ENCODE measurements at places on chromosomes 3 and 15.

GRCh38 chr15:74460298-74460697, 662 bp downstream of the UBL7 start:
- DNase-seq = no peak

- no peak for DNase-seq
Observed at GRCh38 chr3:122924056-122924455, 103.5 kb downstream of the SEMA5B start.

DNA sequence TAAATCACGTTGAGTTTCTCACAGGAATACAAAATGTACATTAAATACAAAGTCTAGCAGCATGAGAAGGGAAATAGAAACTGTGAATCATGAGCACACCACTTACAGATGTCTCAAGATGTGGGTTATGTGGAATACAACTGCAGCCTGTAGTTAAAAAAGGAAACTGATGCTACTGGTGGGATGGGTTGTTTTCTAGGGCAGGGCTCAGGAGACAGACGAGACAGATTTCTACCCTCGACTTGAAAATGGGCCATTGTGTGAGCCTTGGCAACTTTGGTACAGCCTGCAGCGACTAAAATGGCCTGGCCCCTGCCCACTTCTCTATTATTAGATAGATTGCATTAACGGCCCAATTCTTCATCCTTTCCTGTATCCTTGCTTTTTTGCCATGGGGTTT, 293.1 kb downstream of the SUCLG2 start:
- no peak for DNase-seq

GRCh38 chr3:183359036-183359435, 69.4 kb downstream of the MCF2L2 start:
- no peak for DNase-seq

DNA sequence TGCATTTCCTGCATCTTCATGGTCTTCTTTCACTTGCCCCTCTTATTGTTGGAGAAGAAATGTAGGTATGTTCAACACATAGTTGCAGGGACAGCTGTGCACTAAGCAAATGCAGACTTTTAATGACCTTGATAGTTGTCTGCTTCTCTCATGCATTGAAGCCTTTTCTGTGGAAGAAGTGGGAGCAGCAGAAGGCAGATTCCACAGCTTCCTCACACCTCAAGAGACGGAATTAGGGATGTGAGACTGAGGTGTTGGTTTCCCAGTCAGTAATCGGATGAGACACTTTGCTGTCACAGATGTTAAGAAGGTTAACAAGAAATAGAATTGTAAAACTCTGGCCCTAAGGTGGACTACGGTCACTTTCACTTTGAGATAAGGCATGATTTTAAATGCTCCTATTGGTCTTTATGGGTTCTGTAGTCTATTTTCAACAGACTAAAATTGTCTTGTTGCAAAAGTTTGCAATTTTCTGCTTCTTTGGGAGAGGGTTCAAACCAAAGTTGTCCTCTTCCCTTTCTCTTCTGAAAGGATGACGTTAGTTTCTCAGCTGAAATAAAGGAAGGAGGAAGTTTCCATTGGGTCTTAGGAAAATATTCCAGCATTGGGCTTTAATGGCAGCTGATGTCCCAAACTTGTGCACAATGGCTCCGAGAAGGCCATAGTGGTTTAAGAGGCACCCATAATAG, 117.4 kb downstream of the LPP start:
- DNase-seq = no peak

GRCh38 chr15:60299452-60300047, 98.2 kb downstream of the ANXA2 start:
- DNase-seq = no peak

DNA sequence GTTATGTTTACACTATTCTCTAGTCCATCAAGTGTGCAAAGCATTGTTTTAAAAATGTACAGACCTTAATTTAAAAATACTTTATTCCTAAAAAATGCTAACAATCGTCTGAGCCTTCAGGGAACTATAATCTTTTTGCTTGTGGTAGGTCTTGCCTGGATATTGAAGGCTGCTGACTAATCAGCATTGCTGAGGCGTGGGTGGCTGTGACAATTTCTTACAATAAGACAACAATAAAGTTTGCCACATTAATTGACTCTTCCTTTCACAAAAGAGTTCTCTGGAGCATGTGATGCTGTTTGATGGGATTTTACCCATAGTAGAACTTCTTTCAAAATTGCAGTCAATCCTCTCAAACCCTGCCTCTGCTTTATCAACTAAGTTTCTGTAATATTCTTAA, 384.0 kb upstream of the TGFBR2 start:
- no peak for DNase-seq

GRCh38 chr3:71754610-71755253, 1.1 kb downstream of the GPR27 start:
- DNase-seq = no peak

GRCh38 chr15:47136236-47136635, 581.1 kb upstream of the SEMA6D start:
- no peak for DNase-seq

GRCh38 chr3:56748663-56749231, 53.0 kb downstream of the ARHGEF3 start:
- DNase-seq = no peak

DNA sequence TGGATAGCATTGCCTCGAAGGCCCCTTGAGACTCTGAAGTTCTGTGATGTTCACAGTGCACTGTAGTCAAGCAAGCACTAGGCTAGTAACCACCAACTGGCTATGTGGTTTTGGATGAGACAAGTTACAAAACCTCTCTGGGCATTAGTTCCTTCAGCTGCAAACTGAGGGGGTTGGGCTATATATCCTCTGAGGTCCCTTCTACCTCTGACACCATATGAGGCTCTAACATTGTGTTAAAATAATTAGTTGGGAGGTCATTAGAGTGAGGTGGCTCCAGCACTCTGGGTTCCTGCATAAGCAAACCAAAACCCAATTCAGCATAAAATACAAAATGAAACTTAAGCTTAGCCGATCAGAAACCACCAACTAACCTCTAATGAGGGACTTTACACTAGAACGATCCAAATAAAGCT, 209.5 kb upstream of the LRRN1 start:
- DNase-seq = no peak

- no peak for DNase-seq
Observed at GRCh38 chr3:150072576-150072975, 101.9 kb upstream of the PFN2 start.

- DNase-seq = no peak
Observed at GRCh38 chr15:90952901-90953677, 1.6 kb upstream of the RCCD1 start.

DNA sequence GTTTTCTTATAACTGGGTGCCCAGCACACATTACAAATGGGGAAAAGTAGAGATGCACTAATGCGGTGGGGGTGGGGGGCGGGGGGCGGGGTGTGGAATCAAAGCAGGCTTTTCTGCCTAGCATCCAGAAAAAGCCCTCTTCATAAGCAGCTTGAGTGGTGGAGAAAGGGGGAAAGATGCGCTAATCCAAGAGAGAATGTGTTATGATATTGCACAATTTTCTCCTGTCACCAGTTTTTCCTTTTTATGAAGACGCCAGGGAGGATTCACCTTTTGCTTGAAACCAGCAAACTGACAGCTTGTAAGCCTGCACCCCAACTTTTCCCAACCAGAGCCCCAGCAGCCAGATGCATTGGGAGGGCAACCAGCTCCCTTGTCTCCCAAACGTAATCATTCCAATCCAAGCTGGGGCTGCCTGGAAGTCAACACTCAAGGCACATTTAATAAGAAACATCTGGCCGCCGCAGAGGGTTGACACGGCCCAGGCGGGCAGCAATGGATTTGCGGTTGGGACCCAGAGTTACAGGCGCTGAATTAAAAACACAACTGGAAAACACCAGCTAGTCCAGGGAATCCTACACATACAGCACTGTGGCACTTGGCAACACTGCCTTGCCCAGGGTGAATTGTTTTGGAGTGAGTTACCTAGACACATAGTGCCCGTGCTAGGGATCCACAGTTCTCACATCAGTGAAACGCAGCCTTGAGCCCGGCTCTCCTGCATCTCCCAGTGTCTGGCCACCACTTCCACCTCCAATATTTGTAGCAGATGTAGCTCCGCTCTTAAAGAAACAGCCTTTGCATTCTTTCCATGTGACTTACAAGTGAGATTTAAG, 218.5 kb upstream of the PRICKLE2 start:
- DNase-seq = no peak

GRCh38 chr3:45567730-45568172, 26.8 kb upstream of the LIMD1 start:
- DNase-seq = no peak

GRCh38 chr3:112619295-112619694, 21.6 kb downstream of the CCDC80 start:
- no peak for DNase-seq

GRCh38 chr3:10883478-10884234, 67.6 kb downstream of the SLC6A11 start:
- no peak for DNase-seq

- DNase-seq = no peak
Observed at GRCh38 chr3:53196575-53197407, 35.8 kb downstream of the PRKCD start.

DNA sequence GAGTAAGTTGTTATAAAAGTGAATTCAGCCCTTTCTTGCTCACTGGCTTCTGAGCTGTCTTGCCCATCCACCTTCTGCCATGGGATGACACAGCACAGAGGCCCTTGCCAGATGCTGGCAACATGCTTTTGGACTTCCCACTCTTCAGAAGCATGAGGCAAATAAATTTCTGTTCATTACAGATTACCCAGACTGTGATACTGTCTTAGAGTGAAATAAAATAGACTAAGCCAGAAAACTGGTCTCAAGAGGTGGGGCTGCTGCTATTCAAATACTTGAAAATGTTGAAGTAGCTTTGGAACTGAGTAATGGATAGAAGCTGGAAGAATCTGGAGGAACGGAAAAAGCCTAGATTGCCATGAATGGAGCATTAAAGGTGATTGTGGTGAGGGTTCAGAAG, 170.4 kb downstream of the ZMAT3 start:
- no peak for DNase-seq

DNA sequence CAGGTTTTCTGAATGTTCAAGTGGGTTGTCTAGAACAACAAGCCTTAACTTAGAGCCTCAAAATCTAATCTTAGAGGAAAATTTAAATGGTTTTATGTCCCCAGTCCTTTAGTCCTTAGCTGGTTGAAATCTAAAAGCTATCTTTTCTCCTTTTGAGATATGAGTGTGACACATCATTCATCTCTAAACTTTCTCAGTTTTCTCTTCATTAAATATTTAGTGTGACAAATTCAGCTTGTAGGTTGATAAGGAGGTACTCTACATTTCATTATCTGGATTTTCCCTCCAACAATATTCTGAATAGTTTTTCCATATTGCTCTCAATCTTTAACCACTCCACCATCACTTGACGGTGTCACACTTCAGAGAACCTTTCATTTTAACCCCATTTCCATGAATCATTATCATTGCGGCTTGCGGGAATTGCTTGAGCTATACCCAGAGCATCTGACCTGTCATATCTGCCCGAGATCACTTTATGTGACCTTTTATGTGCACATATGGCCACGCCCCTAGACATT, 16.1 kb upstream of the ATP8B4 start:
- no peak for DNase-seq

GRCh38 chr15:90807786-90808086, 60.7 kb upstream of the FURIN start:
- DNase-seq = no peak

GRCh38 chr3:156978481-156978961, 152.4 kb downstream of the LEKR1 start:
- DNase-seq = no peak

DNA sequence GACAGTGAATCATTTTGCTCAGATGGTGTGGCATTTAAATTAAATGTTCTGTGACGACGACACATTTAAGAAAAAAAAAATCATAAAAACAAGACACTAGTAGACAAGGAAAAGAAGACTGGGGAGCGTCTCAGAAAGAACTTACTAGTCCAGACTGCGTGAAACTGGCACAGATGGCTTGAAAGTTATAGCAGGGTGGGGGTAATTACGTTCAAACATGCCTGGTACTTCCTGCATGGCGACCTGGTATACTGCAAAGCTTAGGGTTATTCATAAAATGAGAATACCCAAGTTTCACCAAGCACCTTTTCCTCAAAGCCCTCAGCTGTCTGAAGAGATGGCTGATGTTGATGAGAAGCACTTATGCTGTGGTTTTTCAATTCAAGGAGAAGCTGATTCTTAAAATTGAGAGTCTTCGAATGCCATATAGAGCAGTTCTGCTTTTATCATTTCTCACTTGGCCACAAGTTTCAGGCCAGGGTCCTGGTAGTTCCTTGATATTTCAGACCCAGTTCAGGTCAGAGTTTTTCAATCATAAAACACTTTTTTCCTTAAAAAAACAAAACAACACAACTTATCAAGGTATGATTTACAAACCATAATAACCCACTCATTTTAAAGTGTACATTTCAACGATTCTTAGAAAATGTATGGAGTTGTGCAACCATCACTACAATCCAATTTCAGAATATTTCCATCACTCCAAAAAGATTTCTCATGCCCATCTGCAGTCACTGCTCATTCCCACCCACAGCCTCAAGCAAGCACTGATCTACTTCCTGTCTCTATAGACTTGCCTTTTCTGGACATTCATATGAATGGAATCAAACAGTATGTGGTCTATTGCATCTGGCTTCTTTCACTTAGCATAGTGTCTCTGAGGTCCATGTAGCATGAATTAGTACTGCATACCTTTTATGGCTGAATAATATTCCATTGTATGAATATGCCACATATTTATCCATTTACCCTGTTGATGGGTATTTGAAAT, 24.7 kb downstream of the PCOLCE2 start:
- no peak for DNase-seq

DNA sequence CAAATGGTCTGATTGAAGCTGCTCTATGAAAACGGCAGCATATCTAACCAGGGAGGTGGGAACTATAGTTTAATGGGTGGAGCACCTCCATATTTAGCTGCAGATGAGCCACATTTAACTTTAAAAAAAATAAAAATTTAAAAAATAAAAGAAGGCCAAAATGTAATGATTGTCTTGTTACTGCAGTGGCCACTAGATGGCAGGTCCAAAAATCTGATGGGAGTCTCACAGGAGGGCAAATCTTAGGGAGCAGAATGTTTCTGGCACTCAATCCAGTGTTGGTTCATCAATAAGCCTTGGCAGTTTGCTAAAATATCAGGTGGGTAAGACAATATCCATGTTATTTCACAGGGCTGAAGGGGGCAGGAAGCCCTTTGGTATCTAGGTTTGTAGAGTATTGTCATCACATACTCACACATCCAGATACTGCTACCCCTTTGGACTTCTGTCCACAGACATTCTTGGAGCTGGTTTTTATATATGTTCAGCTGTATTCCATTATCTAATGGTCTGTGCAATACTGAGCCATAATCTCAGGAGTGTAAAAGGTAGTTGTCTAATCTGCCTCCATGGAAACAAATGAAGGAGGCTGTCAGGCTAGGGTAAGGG, 233.3 kb downstream of the TIGIT start:
- no peak for DNase-seq

DNA sequence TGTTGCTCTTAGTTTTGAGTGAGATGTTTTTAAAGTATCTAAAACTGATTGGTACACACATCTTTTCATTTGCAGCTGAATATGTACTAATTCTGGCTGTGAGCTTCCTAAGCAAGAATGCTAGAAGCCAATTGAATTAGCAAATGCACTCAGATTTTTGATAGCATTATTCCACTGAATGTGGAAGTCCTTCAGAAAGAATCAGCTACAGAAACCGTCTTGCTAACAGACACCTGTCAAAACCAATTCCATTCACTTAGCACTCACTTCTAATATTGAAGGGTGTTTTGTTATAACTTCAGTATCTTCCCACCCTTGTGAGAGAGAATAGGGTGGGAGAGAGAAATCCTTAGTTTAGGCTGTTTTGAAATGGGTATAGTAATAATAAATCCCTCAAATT, 317.7 kb downstream of the IL5RA start:
- DNase-seq = no peak

- DNase-seq = no peak
Observed at GRCh38 chr3:153404157-153404556, 242.1 kb downstream of the RAP2B start.

GRCh38 chr3:192364316-192364715, 363.0 kb downstream of the FGF12 start:
- DNase-seq = no peak
